ENCODE measurements at places on chromosomes 1 and 21. TPM values are rescaled to one million over a fixed set of nuclear protein-coding genes. Genes with fewer than 3 reads are reported as not detected.

- DNase-seq: no peak
- H3K4me3 ChIP-seq: no peak overlapping the region
- H3K4me1 ChIP-seq: no peaks in the 10 kb centered on the region
- H3K27ac ChIP-seq: no peak overlapping the region
- H3K27me3 ChIP-seq: no peaks in the 10 kb centered on the region
Observed at GRCh38 chr1:109025694-109026093, 16.2 kb downstream of the WDR47 start.

DNA sequence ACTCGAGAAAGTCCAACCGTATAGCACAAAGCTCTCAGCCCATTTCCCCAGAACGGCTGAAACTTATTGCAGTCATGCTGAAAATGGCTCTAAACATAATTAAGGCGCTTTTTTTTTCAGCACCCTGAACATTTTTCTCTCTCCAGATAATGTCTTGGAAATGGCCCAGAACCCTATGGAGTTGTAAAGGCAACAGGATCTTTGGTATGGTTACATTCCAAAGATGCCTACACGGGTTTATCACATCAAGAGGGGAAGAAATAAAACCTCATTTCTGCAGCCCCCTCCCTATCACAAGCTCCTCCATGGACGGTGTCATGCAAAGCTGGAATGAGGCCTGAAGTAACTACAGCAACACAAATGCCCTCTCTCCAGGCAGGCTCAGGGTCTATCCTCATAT, 126.4 kb upstream of the GALNT2 start:
- H3K4me3 ChIP-seq: no peak overlapping the region
- no peaks in the 10 kb centered on the region for H3K36me3 ChIP-seq
- H3K4me1 ChIP-seq: no peaks in the 10 kb centered on the region
- no peak overlapping the region for H3K27ac ChIP-seq
- DNase-seq: no peak
- no peaks in the 10 kb centered on the region for H3K27me3 ChIP-seq

GRCh38 chr1:82901118-82901517, 1097.8 kb downstream of the TTLL7 start:
- H3K4me1 ChIP-seq: no peaks in the 10 kb centered on the region
- no peak overlapping the region for H3K27ac ChIP-seq
- no peak for DNase-seq
- H3K27me3 ChIP-seq: no peaks in the 10 kb centered on the region
- no peak overlapping the region for H3K4me3 ChIP-seq
- H3K36me3 ChIP-seq: no peaks in the 10 kb centered on the region

DNA sequence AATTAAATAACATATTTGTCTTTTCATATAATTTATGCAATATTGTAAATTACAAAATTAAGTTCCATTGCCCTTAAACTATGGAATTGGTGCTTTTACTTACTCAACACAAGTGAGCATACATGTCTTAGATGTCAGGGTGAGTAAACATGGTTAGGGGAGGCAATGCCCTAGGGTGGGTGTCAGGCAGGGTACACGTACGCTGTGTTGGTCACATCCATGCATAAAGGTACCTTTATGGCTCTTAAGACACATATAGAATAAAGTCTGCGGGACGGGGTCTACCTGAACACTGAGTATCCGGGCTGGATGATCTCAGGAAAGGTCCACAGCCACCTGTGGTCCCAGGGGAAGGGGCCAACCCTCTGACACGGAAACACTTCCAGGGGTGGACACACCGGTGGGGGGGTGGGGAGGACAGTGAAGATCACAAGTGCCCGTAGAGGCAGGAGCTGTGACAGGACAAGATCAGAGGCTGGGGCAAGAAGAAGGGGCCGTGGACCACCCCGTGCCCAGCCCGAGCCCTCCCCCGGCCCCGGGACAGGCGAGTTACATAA, 720 bp downstream of the LIN9 start:
- H3K27ac ChIP-seq: peak overlapping the region; percentile 49
- peak; percentile 25 for DNase-seq
- no peaks in the 10 kb centered on the region for H3K27me3 ChIP-seq
- H3K36me3 ChIP-seq: no peaks in the 10 kb centered on the region
- H3K4me3 ChIP-seq: peak overlapping the region; percentile 83
- H3K4me1 ChIP-seq: no peaks in the 10 kb centered on the region

DRAXIN gene
- under 0.01 TPM for total RNA-seq

OPRD1 gene
- total RNA-seq: not detected

PKP1 gene
- 0.07 TPM for total RNA-seq

GRCh38 chr1:30129001-30129408, 594.4 kb downstream of the MATN1 start:
- no peak overlapping the region for H3K4me3 ChIP-seq
- H3K4me1 ChIP-seq: peaks cover 2% of the 10 kb centered on the region

FLG gene
- not detected for total RNA-seq

DNA sequence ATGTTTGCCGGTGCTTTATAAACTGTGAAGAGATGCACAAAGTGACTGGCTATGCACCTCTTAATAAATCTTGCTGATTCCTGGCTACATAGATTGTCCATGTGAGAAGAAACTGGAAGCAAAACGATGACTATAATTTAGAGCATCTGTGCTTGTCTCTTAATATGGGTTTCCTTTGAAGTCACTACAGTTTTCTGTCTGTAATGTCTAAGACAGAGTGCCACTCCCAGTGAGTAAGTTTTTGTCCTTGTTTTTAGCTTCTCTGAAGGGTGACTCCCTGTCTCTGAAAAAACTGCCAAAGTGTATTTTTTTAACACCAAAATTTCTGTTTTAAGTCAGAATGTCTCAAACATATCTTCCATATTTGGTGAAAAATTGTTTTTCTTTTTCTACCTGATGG, 175.1 kb downstream of the FASLG start:
- no peak overlapping the region for H3K27ac ChIP-seq
- no peaks in the 10 kb centered on the region for H3K27me3 ChIP-seq
- no peak overlapping the region for H3K4me3 ChIP-seq
- H3K4me1 ChIP-seq: no peaks in the 10 kb centered on the region
- no peaks in the 10 kb centered on the region for H3K36me3 ChIP-seq
- no peak for DNase-seq

CTH gene
- total RNA-seq: 8.9 TPM

NLRP3 gene
- 1.2 TPM for total RNA-seq

- peaks cover 14% of the 10 kb centered on the region for H3K4me1 ChIP-seq
- H3K27ac ChIP-seq: no peak overlapping the region
- H3K4me3 ChIP-seq: no peak overlapping the region
Observed at GRCh38 chr1:109239409-109240068, 9.8 kb upstream of the CELSR2 start.

POU3F1 gene
- not detected for total RNA-seq

MPC2 gene
- total RNA-seq: 36.1 TPM

GRCh38 chr21:35004314-35004713, 44.8 kb downstream of the RUNX1 start:
- no peaks in the 10 kb centered on the region for H3K4me1 ChIP-seq
- no peak overlapping the region for H3K27ac ChIP-seq
- DNase-seq: no peak

E2F2 gene
- 1.1 TPM for total RNA-seq

MAP10 gene
- total RNA-seq: 3.2 TPM

GRCh38 chr21:19489930-19490329, 1086.3 kb upstream of the TMPRSS15 start:
- H3K4me1 ChIP-seq: no peaks in the 10 kb centered on the region
- no peaks in the 10 kb centered on the region for H3K36me3 ChIP-seq
- H3K27me3 ChIP-seq: no peaks in the 10 kb centered on the region

FMO2 gene
- total RNA-seq: 5.5 TPM

GRCh38 chr1:233389169-233389568, 61.6 kb downstream of the MAP3K21 start:
- no peaks in the 10 kb centered on the region for H3K27me3 ChIP-seq
- no peak overlapping the region for H3K27ac ChIP-seq
- no peaks in the 10 kb centered on the region for H3K36me3 ChIP-seq
- no peak for DNase-seq

- H3K4me3 ChIP-seq: no peak overlapping the region
- H3K4me1 ChIP-seq: no peaks in the 10 kb centered on the region
- H3K36me3 ChIP-seq: no peaks in the 10 kb centered on the region
- H3K27ac ChIP-seq: no peak overlapping the region
Observed at GRCh38 chr1:86205741-86206140, 49.2 kb upstream of the COL24A1 start.

GRCh38 chr21:25551569-25551968, 55.7 kb downstream of the MRPL39 start:
- H3K36me3 ChIP-seq: no peaks in the 10 kb centered on the region
- H3K27me3 ChIP-seq: no peaks in the 10 kb centered on the region
- DNase-seq: no peak
- H3K27ac ChIP-seq: no peak overlapping the region
- no peak overlapping the region for H3K4me3 ChIP-seq

DNA sequence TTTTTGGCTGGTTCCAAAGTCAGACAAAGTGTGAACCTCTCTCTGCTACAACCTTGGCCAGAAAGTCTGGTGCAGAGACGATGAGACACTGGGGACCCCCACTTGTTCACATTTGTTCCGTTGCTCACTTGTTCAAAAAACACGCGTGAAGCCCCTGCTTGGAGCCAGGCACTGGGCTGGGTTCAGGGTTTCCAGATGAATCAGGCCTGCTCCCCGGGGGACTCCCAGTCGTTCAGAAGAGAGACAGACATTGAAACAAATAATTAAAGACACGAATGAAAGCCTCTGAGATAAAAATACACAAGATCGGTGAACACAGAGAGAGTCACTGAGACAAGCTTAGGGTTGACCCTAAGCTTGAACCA, 101.5 kb upstream of the RUNX3 start:
- H3K27ac ChIP-seq: no peak overlapping the region
- no peak overlapping the region for H3K4me3 ChIP-seq
- no peaks in the 10 kb centered on the region for H3K36me3 ChIP-seq

- no peak for DNase-seq
- H3K36me3 ChIP-seq: no peaks in the 10 kb centered on the region
- H3K4me3 ChIP-seq: no peak overlapping the region
Observed at GRCh38 chr21:46600305-46600704, 4.6 kb downstream of the S100B start.

C21orf91 gene
- total RNA-seq: 16.7 TPM

- no peak overlapping the region for H3K27ac ChIP-seq
- H3K4me3 ChIP-seq: no peak overlapping the region
- peaks cover 7% of the 10 kb centered on the region for H3K4me1 ChIP-seq
- no peaks in the 10 kb centered on the region for H3K36me3 ChIP-seq
- no peaks in the 10 kb centered on the region for H3K27me3 ChIP-seq
Observed at GRCh38 chr1:239538239-239538988, 152.0 kb downstream of the CHRM3 start.

- no peaks in the 10 kb centered on the region for H3K36me3 ChIP-seq
- no peaks in the 10 kb centered on the region for H3K27me3 ChIP-seq
- H3K27ac ChIP-seq: no peak overlapping the region
- DNase-seq: no peak
- no peak overlapping the region for H3K4me3 ChIP-seq
Observed at GRCh38 chr1:89557956-89558355, 33.3 kb downstream of the LRRC8B start.

- no peak for DNase-seq
- no peaks in the 10 kb centered on the region for H3K4me1 ChIP-seq
- no peaks in the 10 kb centered on the region for H3K27me3 ChIP-seq
- no peaks in the 10 kb centered on the region for H3K36me3 ChIP-seq
Observed at GRCh38 chr1:39917825-39918224, 16.1 kb upstream of the MYCL start.

DNA sequence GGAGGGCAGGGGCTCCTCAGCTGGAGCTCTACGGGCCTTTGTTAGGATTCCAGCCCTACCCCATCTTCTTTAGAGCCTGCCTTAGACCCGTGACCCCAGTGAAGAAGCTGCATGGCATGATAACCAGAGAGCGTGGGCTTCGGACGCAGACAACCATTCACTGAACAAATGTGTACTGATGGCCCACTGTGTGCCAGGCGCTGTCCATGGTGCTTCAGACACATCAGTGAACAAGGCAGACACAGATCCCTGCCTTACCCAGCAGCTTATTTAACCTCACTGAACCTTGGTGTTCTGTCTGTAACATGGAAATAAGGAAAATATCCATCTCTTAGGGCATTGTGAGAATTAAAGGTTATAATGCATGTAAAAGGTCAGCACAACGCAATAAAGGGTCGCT, 9.5 kb downstream of the CHIT1 start:
- H3K4me1 ChIP-seq: no peaks in the 10 kb centered on the region
- H3K36me3 ChIP-seq: no peaks in the 10 kb centered on the region
- no peak overlapping the region for H3K27ac ChIP-seq
- H3K4me3 ChIP-seq: no peak overlapping the region
- DNase-seq: no peak

GRCh38 chr21:29077651-29078090, 4.2 kb upstream of the CCT8 start:
- H3K36me3 ChIP-seq: no peaks in the 10 kb centered on the region
- H3K4me3 ChIP-seq: peak overlapping the region; percentile 40
- H3K27me3 ChIP-seq: no peaks in the 10 kb centered on the region
- peaks cover 10% of the 10 kb centered on the region for H3K4me1 ChIP-seq

LRRC3 gene
- 5.8 TPM for total RNA-seq

DNA sequence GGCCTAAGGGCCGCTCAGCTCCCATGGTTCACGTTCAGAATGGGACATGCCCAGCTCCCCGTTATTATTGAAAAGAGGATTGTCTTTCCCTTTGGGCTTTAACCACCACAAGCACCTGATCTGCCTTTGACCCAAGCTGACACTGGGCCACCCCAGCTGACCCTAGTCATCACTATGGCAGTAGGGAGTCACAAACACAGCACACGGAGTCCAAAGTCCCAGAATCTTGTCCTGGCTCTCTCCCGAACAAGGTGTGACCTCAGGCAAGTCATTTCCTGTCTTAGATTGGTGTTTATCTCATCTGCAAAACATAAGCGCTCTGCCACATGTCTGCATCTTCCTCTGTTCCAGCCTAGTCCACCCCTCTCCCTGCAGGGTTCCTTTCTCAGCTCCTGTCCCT, 31.5 kb downstream of the IGFN1 start:
- no peak overlapping the region for H3K27ac ChIP-seq
- H3K27me3 ChIP-seq: no peaks in the 10 kb centered on the region
- no peaks in the 10 kb centered on the region for H3K36me3 ChIP-seq
- no peak for DNase-seq
- no peaks in the 10 kb centered on the region for H3K4me1 ChIP-seq

B3GALT6 gene
- total RNA-seq: 21.9 TPM

UQCRHL gene
- 1.0 TPM for total RNA-seq

GRCh38 chr1:160726114-160726497, 12.9 kb upstream of the SLAMF7 start:
- H3K4me1 ChIP-seq: peaks cover 4% of the 10 kb centered on the region
- H3K4me3 ChIP-seq: no peak overlapping the region
- no peak overlapping the region for H3K27ac ChIP-seq
- no peaks in the 10 kb centered on the region for H3K36me3 ChIP-seq
- no peak for DNase-seq

RNF186 gene
- not detected for total RNA-seq

- H3K36me3 ChIP-seq: no peaks in the 10 kb centered on the region
- DNase-seq: no peak
- no peak overlapping the region for H3K27ac ChIP-seq
- no peaks in the 10 kb centered on the region for H3K27me3 ChIP-seq
- H3K4me3 ChIP-seq: no peak overlapping the region
Observed at GRCh38 chr1:40653851-40654537, 11.5 kb downstream of the RIMS3 start.

- no peak for DNase-seq
- H3K4me3 ChIP-seq: no peak overlapping the region
- no peak overlapping the region for H3K27ac ChIP-seq
- no peaks in the 10 kb centered on the region for H3K27me3 ChIP-seq
Observed at GRCh38 chr1:52249831-52250230, 107.9 kb downstream of the ZFYVE9 start.

S100A8 gene
- total RNA-seq: 9.1 TPM

GRCh38 chr1:3940081-3940753, 40.1 kb upstream of the C1orf174 start:
- peaks cover 2% of the 10 kb centered on the region for H3K4me1 ChIP-seq
- DNase-seq: no peak
- H3K27me3 ChIP-seq: no peaks in the 10 kb centered on the region
- H3K36me3 ChIP-seq: no peaks in the 10 kb centered on the region

GRCh38 chr1:72023063-72023930, 259.0 kb downstream of the NEGR1 start:
- no peak overlapping the region for H3K27ac ChIP-seq
- no peaks in the 10 kb centered on the region for H3K27me3 ChIP-seq
- no peak overlapping the region for H3K4me3 ChIP-seq
- no peak for DNase-seq
- H3K36me3 ChIP-seq: no peaks in the 10 kb centered on the region

All from ovary (tissue), 10 donors.